HFFc6 (cell line): ENCODE measurements at places on chromosomes 3 and 15. TPM values are rescaled to one million over a fixed set of nuclear protein-coding genes. Genes with fewer than 3 reads are reported as not detected.
A peak's percentile ranks its signal among the peaks of the same experiment; 100 is the strongest.

The DUOXA2 gene
- not detected in 3 replicates for total RNA-seq

The PCSK6 gene
- total RNA-seq = not detected in 3 replicates

- no peak for DNase-seq
Observed at GRCh38 chr3:117310536-117310935, 601.0 kb downstream of the TUSC7 start.

GRCh38 chr3:142615171-142615570, 19.0 kb downstream of the PLS1 start:
- no peak for DNase-seq

- DNase-seq = no peak
Observed at GRCh38 chr3:41600616-41601015, 361.3 kb downstream of the ULK4 start.

GRCh38 chr3:4547799-4548198, 54.7 kb downstream of the ITPR1 start:
- DNase-seq = no peak

GRCh38 chr3:43362183-43362582, 75.8 kb downstream of the SNRK start:
- DNase-seq = no peak

DNA sequence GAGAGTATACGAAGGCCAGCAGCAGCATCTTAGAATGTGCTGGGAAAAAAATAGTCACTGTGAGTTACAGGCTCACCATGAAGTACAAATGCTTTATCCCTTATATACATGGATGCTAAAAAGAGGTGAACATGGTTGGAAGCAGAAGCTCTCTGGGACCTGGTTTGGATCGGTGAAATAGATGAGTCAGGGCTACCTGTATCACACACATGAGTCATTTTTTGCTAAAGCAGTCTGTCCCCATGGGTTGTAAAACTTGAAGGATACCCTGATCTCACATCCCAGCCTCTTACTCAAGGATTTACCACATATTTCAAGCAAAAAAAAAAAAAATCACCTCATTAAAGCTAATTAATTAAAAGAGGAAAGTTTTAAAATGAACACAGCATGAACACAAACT, 6.9 kb upstream of the SERPINI2 start:
- no peak for DNase-seq

GRCh38 chr3:149509526-149509925, 35.0 kb downstream of the TM4SF4 start:
- DNase-seq = no peak

- DNase-seq = peak; percentile 27
Observed at GRCh38 chr3:45819543-45819942, 22.4 kb downstream of the LZTFL1 start.

DNA sequence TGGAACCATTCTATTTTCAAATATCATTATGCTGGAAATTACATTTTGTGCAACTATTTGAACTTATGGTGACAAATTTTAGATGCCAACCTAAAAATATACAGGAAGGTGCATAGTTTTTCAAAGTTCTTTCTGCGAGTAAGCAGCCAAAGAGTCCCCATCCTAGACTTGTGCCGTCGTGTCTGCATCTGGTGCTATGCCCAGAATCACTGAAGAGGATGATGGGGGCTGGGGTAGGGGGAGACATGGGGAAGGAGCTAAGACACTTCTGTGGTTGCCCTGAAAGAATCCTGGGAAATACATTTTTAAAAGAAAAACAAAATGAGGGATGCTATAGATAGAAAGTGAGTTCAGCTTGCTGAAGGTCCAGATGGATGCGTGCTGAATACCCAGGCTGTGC, 21.2 kb upstream of the FAM81A start:
- no peak for DNase-seq

DNA sequence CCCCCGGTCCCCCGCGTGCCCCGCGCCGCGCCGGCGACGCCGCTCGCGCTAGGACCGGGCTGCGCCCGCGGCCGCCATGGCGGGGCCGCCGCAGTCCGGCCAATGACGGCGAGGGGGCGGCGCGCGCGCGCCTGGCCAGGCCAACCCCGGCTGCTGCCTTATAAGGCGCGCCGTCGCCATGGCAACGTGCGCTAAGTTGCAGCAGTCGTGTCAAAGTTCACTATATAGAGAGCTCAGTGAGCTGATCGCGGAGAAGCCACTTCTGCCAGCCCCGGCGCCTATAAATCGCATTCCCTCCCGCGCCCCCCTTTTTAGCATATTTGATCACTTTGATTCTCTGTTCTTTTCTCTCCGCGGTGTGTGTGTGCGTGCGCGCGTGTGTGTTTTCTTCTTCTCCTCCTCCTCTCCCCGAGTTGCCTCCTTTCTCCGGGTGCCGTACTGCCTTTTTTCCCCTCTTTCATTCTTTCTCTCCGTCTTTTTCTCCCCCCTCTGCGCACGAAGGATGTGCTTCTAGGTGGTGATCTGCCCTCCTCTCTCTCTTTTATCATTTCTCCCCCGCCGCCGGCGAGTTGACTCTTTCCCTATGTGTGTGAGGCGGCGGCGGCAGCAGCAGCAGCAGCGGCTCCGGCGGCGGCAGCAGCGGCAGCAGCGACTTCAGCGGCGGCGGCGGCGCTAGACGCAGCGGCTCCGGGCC, at the start of gene NR2F2:
NR2F2 (plus strand) TSS at position 251 of the 694 bp plus-strand sequence. CDS start 1,406 bp downstream, outside the sequence.
- DNase-seq = peak; percentile 99
